Lung (tissue), 17 donors: ENCODE measurements at places on chromosomes 12 and 14. TPM values are rescaled to one million over a fixed set of nuclear protein-coding genes. Genes with fewer than 3 reads are reported as not detected.

Gene C12orf54
- polyA plus RNA-seq, result 0.21 TPM

DNA sequence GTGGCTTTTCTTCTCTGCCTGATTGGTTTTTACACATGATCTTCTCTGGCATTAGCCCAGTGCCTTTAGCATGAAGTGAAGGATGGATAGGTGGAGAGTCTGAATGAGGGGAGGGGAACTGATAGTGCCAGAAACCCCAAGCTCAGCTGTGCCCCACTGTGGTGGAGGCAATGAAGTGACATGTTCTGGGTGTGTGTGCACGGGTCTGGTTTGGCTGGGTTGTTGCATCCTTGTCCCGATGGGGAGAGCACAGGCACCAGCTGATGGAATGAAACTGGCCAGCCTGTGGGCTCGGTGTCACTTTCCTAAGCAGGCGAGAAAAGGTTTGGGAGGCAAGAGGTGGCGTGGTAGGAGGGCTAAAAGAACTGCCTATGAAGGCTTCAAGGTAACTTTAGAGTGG lies 65.3 kb downstream of the CACNA1C start:
- no peak for DNase-seq
- no peaks in the 10 kb centered on the region for H3K27me3 ChIP-seq
- H3K27ac ChIP-seq, result peak overlapping the region; percentile 60
- peaks cover 23% of the 10 kb centered on the region for H3K4me1 ChIP-seq

Gene SLC17A8
- 0.06 TPM for polyA plus RNA-seq

DNA sequence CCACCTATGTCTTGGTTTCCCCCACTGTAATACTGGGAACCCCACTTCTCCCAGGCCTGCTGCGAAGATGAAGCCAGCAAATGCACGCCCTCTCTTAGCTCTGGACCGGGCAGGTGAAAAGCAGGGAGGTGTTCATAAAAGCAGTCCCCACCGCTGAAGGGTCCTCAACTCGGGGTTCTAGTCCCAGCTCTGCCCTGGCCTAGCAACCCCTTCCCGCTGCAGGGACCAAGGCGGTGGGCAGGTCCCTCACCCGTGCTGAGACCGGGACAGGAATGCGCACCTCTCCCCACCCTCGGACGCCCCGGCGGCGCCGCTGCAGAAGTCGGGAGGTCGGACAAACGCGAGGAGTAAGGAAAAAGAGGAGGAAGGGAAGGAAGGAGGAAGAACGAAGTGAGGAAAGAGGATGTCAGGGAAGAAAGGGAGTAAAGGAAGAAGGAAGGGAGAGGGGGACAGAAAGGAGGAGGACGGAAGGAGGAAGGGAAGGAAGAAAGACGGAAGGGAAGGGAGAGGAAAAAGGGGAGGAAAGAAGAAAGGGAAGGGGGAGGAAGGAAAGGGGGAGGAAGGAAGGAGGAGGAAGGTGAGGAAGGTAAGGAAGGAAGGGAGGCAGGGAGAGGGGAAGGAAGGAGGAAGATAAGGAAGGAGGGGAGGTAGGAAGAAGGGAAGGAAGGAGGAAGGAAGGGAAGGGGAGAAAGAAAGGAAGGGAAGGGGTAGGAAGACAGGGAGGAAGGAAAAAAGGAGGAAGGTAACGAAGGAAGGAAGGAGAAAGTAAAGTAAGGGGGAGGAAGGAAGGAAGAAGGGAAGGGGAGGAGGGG lies 701 bp downstream of the SPRING1 start:
- H3K27me3 ChIP-seq, result no peaks in the 10 kb centered on the region
- peaks cover 7% of the 10 kb centered on the region for H3K36me3 ChIP-seq
- DNase-seq, result no peak
- H3K4me1 ChIP-seq, result no peaks in the 10 kb centered on the region
- H3K27ac ChIP-seq, result peak overlapping the region; percentile 84

Gene DBX2
- polyA plus RNA-seq, result 0.01 TPM

- H3K4me1 ChIP-seq, result no peaks in the 10 kb centered on the region
- no peak for DNase-seq
- H3K27me3 ChIP-seq, result no peaks in the 10 kb centered on the region
- no peak overlapping the region for H3K27ac ChIP-seq
Measured at GRCh38 chr12:2668816-2669215, 126.0 kb upstream of the FKBP4 start.

Gene SLC5A8
- polyA plus RNA-seq, result 1.3 TPM

DNA sequence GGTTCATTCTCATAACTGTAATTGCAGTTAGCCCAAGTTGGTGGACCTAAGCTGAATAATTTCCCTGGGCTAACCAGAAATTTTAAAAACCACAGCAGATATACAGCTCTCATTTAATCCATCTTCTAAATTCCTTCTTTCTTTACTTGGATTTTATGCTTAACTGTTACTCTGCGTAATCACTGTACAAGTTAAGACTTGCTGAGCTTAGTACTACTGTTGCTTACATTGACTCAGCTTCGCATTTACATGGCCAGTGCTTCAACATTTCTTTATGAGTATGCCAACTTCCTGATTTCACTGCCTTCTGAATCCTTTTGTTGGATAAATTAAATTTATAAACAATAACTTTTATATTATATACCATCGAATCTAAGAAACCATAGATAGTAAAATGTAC lies 147.4 kb downstream of the SLC38A4 start:
- H3K27me3 ChIP-seq, result no peaks in the 10 kb centered on the region
- H3K4me3 ChIP-seq, result no peak overlapping the region
- H3K4me1 ChIP-seq, result no peaks in the 10 kb centered on the region
- no peaks in the 10 kb centered on the region for H3K36me3 ChIP-seq

Gene ERGIC2
- polyA plus RNA-seq, result 39.9 TPM

DNA sequence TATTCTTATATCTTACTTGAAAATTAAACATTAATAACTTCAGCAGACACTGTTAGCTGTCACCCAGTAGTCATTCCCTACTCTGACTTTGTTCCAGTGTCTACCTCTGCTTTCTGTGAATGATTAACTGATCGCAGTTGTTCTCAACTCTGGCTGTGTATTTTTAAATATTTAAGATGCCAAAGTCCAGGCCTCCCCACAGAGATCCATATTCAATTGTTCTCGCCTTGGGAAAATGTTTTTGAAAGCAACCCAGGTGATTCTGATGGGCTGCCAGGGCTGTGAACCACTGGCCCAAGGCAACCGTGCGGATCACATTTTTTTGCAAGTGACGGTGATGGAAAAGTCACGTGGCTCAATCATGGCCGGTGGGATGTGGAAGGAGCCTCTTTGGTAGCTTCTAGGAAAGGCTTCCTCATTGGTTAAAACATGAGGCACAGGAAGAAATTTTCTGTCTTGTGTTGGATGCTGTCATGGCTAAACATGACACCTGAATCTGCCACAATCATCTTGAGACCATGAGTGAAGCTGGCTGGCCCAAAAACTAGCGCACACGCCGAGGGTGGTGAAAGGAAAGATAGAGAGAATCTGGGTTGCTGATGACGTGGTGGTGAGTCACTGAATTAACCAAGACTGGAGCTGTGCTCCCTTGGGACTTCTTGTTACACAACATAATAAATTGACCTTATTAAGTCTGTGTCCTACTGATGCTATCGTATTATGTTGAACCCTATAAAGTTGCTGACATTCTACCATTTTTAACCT lies 37.2 kb downstream of the RDH12 start:
- H3K27ac ChIP-seq, result no peak overlapping the region
- no peaks in the 10 kb centered on the region for H3K27me3 ChIP-seq
- no peak for DNase-seq
- no peaks in the 10 kb centered on the region for H3K36me3 ChIP-seq

DNA sequence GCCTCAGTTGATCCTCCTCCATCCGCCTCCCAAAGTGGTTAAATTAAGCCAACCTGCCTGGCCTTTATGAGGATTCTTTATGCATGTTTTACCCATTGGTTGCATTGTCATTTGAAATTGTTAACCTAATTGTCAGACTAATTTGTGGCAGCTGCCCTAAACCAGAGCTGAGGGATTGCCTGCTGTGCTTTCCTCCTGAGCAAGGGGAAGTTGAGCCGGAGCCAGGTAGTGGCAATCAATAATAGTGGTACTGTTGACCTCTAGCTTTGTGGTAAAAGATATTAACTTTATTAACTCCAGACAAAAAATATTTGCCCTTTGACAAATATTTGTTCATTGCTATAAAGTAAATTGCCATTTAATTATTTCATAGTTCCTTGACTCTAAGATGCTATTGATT lies 5.6 kb upstream of the HEBP1 start:
- peaks cover 6% of the 10 kb centered on the region for H3K4me1 ChIP-seq
- H3K27ac ChIP-seq, result no peak overlapping the region
- no peaks in the 10 kb centered on the region for H3K36me3 ChIP-seq
- no peak overlapping the region for H3K4me3 ChIP-seq
- DNase-seq, result no peak

Gene CKAP4
- 82.1 TPM for polyA plus RNA-seq

Gene IL22
- polyA plus RNA-seq, result 0.46 TPM

Gene SLCO1A2
- polyA plus RNA-seq, result not detected

DNA sequence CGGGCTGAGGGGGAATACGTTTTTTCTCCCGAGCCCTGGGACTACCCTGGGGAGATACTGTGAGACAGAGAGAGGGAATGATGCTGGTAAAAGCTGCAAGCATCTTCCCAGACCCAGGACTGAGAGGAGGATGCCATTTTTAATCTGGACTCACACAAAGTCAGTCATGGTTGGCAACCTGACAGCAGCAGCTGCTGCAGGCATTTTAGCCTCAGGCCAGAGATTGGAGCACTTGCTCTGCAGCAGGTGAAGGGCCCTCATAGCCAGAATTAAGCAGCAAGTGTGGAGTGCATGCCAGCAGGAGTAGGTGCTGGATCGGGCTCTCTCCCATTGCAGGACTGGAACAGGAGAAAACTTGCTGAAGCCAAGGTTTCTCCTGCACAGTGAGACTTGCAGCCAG lies 361.1 kb upstream of the CLEC14A start:
- peak; percentile 31 for DNase-seq
- no peaks in the 10 kb centered on the region for H3K36me3 ChIP-seq
- no peaks in the 10 kb centered on the region for H3K4me1 ChIP-seq
- no peak overlapping the region for H3K27ac ChIP-seq
- no peak overlapping the region for H3K4me3 ChIP-seq

DNA sequence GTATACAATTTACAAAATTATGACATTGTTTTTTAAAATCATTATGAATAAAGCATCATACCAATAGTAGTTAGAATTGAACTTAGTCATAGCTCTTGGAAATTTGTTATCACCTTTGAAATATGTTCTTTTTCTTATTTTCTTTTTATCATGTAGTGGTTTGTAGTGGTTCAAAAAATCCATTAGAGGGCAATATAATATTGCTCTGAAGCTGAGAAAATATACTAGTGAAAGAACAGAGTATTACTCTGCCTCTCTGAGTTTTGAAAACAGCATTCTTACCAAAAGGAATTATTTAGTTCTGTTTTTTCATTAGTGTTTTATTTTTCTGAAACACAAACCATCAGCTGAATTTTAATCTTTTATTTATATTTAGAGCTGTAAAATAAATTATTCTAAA lies 76.2 kb downstream of the PDZRN4 start:
- H3K27ac ChIP-seq, result no peak overlapping the region
- no peak for DNase-seq
- H3K27me3 ChIP-seq, result no peaks in the 10 kb centered on the region
- H3K4me3 ChIP-seq, result no peak overlapping the region

Gene KLC1
- polyA plus RNA-seq, result 93.3 TPM

Gene PPP1R13B
- polyA plus RNA-seq, result 12.0 TPM

DNA sequence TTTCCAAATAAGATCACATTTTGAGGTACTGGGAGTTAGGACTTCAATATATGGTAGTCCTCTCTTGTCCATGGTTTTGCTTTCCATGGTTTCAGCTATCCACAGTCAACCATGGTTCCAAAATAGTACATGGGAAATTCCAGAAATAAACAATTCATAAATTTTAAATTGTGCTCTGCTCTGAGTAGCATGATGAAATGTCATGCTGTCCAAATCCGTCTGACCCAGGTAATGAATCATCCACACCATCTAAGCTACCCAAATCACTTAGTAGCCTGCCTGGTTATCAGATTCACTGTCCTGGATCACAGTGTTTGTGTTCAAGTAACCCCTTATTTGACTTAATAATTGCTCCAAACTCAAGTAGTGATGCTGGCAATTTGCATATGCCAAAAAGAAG lies 197.9 kb downstream of the TMTC3 start:
- peaks cover 3% of the 10 kb centered on the region for H3K4me1 ChIP-seq
- no peak overlapping the region for H3K4me3 ChIP-seq
- DNase-seq, result no peak
- H3K27ac ChIP-seq, result no peak overlapping the region

DNA sequence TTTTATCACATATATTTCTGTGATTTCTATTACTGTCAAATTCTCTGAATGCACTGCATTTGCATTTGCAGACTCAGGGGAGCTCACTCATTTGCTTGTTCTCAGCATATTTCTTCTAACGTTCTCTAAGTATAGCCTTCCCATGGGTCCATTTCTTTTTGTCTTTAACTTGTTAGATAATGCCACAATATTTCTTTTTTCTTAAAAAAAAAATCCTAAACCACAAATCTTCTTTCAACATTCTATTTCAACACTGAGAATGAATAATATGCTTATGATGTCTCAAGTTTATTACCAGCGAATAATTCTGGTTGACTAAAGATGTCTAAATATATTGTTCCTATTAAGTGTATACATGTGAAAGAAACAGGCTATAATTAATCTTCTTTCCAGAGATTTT lies 200.2 kb downstream of the ANO6 start:
- H3K36me3 ChIP-seq, result peaks cover 19% of the 10 kb centered on the region
- DNase-seq, result no peak
- peak overlapping the region; percentile 27 for H3K27ac ChIP-seq
- no peak overlapping the region for H3K4me3 ChIP-seq
- H3K4me1 ChIP-seq, result no peaks in the 10 kb centered on the region

Gene ABHD12B
- polyA plus RNA-seq, result 0.56 TPM

Gene CLEC1A
- 6.8 TPM for polyA plus RNA-seq

GRCh38 chr12:28698553-28698952 lies 450.5 kb upstream of the FAR2 start:
- H3K36me3 ChIP-seq, result no peaks in the 10 kb centered on the region
- no peaks in the 10 kb centered on the region for H3K4me1 ChIP-seq
- no peak for DNase-seq

DNA sequence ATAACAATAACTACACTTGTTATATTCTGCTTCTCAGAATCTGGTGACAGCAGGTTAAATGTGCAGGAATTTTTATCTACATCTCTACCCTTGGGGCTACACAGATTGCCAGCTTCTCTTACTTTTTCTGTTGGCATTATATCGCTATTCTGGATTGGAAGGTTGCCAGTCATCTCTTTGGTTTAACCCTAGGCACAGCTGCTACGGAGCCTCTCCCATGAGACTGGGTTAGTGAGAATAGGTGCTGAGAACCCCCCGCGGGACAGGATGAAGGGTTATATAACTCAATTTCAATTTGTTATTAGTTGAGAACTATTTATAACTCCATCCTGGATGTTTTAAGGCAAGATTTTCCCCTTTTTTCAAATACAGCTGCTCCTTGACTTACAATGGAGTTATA lies 73.1 kb downstream of the ACADS start:
- no peaks in the 10 kb centered on the region for H3K4me1 ChIP-seq
- DNase-seq, result no peak
- no peaks in the 10 kb centered on the region for H3K36me3 ChIP-seq

DNA sequence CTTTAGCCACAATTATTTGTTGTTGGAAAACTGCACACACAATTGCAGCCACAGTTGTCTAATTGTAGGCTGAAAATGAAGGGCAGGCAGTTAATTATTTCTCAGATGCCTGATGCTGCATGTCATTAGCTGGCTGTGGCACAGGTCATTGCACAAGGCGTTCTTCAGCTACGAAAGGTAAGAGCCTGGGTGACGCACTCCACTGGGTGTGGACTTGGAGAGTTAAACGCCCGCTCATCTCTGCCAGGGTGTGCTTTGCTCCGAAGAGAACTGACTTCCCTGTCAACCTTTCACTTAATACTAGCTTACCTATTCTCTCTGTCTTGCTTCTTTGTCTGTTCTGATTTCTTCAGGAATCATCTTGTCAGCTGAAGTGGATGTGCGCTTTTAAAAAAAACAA lies 91.4 kb upstream of the CPM start:
- no peaks in the 10 kb centered on the region for H3K4me1 ChIP-seq
- H3K27ac ChIP-seq, result no peak overlapping the region
- no peaks in the 10 kb centered on the region for H3K27me3 ChIP-seq
- peak; percentile 10 for DNase-seq
- H3K4me3 ChIP-seq, result no peak overlapping the region

Gene HOXC12
- polyA plus RNA-seq, result not detected

Gene MAP1LC3B2
- polyA plus RNA-seq, result 1.1 TPM

Gene TTC8
- polyA plus RNA-seq, result 9.6 TPM
